Right atrium auricular region (tissue), 2 donors: ENCODE measurements at places on chromosomes 11 and 22. TPM values are rescaled to one million over a fixed set of nuclear protein-coding genes. Genes with fewer than 3 reads are reported as not detected.

The FOLR3 gene
- total RNA-seq = not detected

The MAJIN gene
- not detected for total RNA-seq

The ANGPTL5 gene
- total RNA-seq = 3.3 TPM

The OR5P2 gene
- not detected for total RNA-seq

The SLC25A45 gene
- total RNA-seq = 3.3 TPM

The OR52I1 gene
- total RNA-seq = not detected

The HORMAD2 gene
- not detected for total RNA-seq

DNA sequence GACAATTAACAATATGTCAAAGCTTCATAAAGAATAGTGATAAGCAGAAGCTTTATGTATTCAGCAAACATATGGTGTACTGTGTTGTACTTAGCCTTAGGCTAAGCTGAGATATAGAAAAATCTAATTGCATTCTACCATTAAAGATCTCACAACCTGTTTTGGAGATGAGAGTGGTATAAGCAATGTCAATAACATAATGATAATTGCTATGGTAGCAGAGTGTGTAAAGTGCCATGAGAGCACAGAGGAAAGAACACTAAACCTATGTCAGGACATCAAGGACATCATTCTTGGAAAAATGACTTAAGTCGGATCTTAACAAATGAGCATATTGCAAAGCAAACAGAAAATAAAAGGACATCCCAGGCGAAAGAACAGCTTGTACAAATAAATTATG, 28.6 kb upstream of the ANGPTL5 start:
- no peaks in the 10 kb centered on the region for H3K4me1 ChIP-seq
- H3K36me3 ChIP-seq = no peaks in the 10 kb centered on the region
- H3K4me3 ChIP-seq = no peak overlapping the region

- H3K27me3 ChIP-seq = no peaks in the 10 kb centered on the region
- no peak overlapping the region for H3K4me3 ChIP-seq
- peak; percentile 28 for DNase-seq
- no peak overlapping the region for H3K27ac ChIP-seq
- H3K4me1 ChIP-seq = no peaks in the 10 kb centered on the region
Observed at GRCh38 chr11:44620328-44620725, 54.9 kb downstream of the CD82 start.

- H3K27ac ChIP-seq = no peak overlapping the region
- H3K4me1 ChIP-seq = no peaks in the 10 kb centered on the region
- no peaks in the 10 kb centered on the region for H3K36me3 ChIP-seq
- H3K4me3 ChIP-seq = no peak overlapping the region
- DNase-seq = no peak
Observed at GRCh38 chr22:44201665-44202064, 20.9 kb downstream of the PARVG start.

GRCh38 chr11:121112498-121113455, 11.7 kb downstream of the TECTA start:
- no peak overlapping the region for H3K27ac ChIP-seq
- no peaks in the 10 kb centered on the region for H3K36me3 ChIP-seq
- peak; percentile 87 for DNase-seq
- no peak overlapping the region for H3K4me3 ChIP-seq

DNA sequence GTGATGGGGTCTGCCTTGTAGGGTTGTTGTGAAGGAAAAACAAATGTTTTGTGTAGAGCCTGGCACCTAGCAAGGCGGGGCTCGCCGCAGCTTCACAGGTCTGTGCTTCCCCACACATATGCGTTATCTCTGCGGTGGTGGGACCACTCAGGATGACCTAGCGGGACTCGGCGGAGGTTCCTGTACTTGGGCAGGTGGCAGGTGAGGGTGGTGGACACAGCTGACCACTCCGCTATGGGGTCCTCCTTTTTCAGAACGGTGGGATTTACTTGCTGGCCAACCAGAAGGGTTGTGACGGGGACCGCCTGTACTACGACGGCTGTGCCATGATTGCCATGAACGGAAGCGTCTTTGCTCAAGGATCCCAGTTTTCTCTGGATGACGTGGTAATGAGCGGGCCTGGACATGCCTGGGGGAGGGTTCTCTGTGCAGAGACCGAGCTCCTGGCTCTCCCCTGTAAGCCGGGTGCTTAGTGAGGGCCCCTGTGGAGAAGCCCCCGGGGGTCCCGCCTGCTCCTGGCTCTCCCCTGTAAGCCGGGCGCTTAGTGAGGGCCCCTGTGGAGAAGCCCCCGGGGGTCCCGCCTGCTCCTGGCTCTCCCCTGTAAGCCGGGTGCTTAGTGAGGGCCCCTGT, 21.3 kb downstream of the NADSYN1 start:
- no peak for DNase-seq
- H3K27ac ChIP-seq = no peak overlapping the region
- H3K27me3 ChIP-seq = no peaks in the 10 kb centered on the region
- no peak overlapping the region for H3K4me3 ChIP-seq

- no peak overlapping the region for H3K27ac ChIP-seq
- no peak overlapping the region for H3K4me3 ChIP-seq
- H3K36me3 ChIP-seq = peaks cover 32% of the 10 kb centered on the region
Observed at GRCh38 chr11:123052901-123053721, 8.8 kb downstream of the HSPA8 start.

- no peaks in the 10 kb centered on the region for H3K27me3 ChIP-seq
- H3K36me3 ChIP-seq = no peaks in the 10 kb centered on the region
- no peak for DNase-seq
- H3K4me3 ChIP-seq = no peak overlapping the region
Observed at GRCh38 chr11:100833276-100833675, 146.2 kb downstream of the ARHGAP42 start.

DNA sequence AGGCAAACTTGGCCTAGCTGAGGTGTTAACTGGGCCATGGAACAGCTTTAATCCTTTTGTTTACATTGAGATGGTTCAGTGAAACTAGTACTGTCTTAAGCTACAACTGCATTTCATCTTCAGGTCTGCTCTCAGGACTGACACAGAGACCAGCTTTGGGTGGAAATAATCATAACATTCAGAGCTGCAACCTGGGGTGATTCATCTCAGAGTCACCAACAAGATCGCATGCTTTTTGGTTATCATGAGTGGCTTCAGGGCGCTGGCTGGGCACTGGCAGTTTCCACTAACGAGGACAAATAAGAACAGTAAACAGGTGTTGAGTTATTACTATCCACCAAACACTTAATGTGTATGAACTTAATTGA, 60.9 kb upstream of the PAX6 start:
- DNase-seq = no peak
- H3K27ac ChIP-seq = no peak overlapping the region
- no peaks in the 10 kb centered on the region for H3K4me1 ChIP-seq
- no peaks in the 10 kb centered on the region for H3K36me3 ChIP-seq
- H3K4me3 ChIP-seq = no peak overlapping the region

GRCh38 chr11:8532475-8532874, 61.6 kb downstream of the STK33 start:
- no peaks in the 10 kb centered on the region for H3K4me1 ChIP-seq
- no peak for DNase-seq
- H3K4me3 ChIP-seq = no peak overlapping the region
- H3K27ac ChIP-seq = no peak overlapping the region
- H3K27me3 ChIP-seq = no peaks in the 10 kb centered on the region

DNA sequence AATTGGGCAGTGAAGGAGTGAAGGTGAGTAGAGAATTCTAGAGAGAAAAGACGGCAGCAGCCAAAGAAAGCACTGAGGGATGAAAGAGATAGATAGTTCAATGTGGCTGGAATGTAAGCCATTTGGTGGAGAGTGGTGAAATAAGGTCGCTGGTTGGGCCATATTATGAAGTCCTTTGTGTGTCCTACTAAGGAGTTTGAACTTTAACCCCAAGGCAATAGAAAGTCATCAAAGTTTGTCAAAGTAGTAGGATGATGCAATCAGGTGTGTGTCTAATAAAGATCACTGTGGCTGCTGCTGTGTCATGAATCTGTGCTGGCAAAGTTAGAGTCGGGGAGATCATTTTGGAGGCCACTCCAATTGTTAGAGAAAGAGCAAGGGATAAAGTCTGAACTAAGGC, 18.7 kb downstream of the RNF121 start:
- DNase-seq = no peak
- H3K27me3 ChIP-seq = no peaks in the 10 kb centered on the region
- H3K27ac ChIP-seq = no peak overlapping the region
- H3K4me1 ChIP-seq = peaks cover 19% of the 10 kb centered on the region
- no peak overlapping the region for H3K4me3 ChIP-seq

DNA sequence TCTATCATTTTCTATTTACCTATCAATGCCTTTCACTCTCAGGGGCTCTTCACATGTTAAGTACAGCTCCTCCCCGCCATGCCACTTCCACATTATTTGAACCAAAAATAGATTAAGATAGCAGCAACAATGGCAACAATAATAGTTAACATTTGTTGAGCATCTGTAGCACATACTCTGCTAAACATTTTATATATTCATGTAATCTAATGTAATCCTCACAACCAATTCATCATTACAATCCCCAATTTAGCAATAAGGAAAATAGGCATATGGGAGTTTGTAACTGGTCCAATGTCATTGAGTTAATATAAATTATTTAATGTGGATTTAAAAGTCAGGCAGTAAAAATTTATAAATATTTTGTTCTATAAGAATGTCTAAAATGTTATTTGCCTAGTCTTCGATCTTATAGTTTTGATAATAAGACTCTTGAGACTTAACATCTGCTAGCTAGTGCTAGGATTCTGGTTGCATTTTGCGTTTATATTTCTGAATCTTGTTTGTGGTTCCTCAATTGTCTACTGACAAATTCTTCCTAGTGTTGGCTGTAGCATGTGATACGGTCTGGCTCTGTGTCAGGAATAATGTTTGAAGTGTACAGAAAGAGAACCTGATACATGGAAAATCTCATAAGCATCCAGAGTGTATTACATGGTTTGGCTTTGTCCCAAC, 621.5 kb upstream of the LUZP2 start:
- no peak for DNase-seq
- no peaks in the 10 kb centered on the region for H3K36me3 ChIP-seq
- H3K4me1 ChIP-seq = no peaks in the 10 kb centered on the region
- H3K4me3 ChIP-seq = no peak overlapping the region
- no peak overlapping the region for H3K27ac ChIP-seq
- no peaks in the 10 kb centered on the region for H3K27me3 ChIP-seq

DNA sequence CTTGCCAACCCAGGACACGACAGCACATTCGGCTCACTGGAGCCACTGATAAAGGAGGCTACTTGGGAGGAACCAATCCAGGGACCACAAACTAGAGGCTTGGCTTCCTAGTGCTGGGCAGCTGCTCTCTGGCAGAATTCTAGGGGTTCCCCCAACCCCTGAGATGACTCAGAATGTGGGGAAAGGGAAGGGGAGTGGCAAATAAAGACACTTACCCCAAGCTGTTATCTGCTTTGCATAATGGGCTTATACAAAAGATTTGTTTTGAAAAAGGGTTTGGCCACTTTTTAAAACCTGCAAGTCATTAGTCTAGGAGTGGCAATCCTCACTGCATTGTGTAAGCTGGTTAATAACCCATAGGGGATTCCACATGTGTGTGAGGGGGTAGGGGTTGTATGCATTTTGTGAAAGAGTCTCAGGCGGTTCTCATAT, 64.1 kb upstream of the LMO1 start:
- DNase-seq = no peak
- H3K4me1 ChIP-seq = peaks cover 15% of the 10 kb centered on the region
- H3K27me3 ChIP-seq = no peaks in the 10 kb centered on the region

DNA sequence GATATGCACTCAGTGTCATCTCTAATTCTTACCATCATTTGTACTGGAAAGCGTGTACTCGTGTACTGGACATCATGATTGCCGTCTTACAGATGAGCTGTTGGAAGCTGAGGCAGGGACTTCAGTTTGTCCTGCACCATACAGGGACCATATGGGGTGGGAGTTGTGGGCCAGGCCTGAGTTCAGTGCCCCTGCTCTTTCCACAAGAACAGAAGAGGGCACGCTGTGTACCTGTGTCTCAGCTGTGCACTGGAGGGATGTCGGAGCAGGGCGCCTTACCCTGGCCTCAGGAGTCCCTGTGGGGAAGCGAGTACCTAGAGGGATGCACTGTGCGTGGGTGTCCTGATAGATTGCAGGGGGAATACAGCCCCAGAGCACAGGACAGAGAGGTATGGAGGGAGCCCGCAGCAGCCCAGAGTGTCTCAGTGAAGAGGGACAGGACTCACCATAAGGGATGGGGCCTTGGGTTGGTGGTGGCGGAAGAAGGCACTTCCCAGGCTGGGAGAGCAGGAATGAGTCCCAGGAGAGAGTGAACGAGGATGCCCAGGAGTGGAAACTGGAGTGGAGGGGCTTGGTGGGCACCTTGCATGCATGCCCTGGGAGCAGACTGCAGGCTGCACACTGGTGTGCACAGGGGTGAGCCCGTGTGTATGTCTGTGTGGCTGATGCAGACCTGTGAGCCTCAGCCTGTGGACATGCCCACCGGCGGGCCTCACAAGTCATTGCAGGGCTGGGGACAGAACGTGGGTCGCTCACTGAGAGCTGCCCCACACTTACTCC, 329.7 kb downstream of the TBC1D22A start:
- H3K4me1 ChIP-seq = peaks cover 8% of the 10 kb centered on the region
- no peak overlapping the region for H3K27ac ChIP-seq

DNA sequence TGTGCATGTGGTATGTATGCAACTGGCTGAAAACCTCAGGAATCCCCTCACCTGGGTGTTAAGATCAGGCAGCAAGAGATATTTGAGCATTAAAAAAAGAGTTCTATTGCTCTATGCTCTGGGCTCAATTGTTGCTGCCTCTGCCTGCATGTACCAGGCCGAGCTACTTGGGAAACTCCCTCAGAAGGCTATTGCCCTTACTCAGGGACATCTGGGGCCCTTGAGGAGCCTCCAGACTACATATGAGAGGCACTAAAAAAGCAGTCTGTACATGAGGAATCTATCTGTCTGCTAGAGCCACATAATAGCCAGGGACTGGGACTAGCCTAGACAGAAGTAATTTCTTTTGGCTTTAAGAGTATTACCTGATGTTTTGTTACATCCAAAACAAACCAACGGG, 120.1 kb downstream of the SWAP70 start:
- no peaks in the 10 kb centered on the region for H3K27me3 ChIP-seq
- no peaks in the 10 kb centered on the region for H3K4me1 ChIP-seq
- no peak for DNase-seq
- H3K27ac ChIP-seq = peak overlapping the region; percentile 77
- H3K4me3 ChIP-seq = no peak overlapping the region
- H3K36me3 ChIP-seq = peaks cover 55% of the 10 kb centered on the region
